Neural cell (in vitro differentiated cells): ENCODE measurements at places on chromosomes 1 and 21. TPM values are rescaled to one million over a fixed set of nuclear protein-coding genes. Genes with fewer than 3 reads are reported as not detected.

Gene KRTAP12-2
- not detected in 2 replicates for polyA plus RNA-seq

Gene PRKAA2
- polyA plus RNA-seq, result 18.5 and 20.0 TPM in 2 replicates

Gene CBR3
- polyA plus RNA-seq, result not detected in 2 replicates

Gene TSPAN2
- 28.9 and 34.4 TPM in 2 replicates for polyA plus RNA-seq

Gene KRTAP11-1
- not detected in 2 replicates for polyA plus RNA-seq

Gene OR2T2
- polyA plus RNA-seq, result not detected in 2 replicates

Gene ZSCAN20
- 3.3 and 4.4 TPM in 2 replicates for polyA plus RNA-seq

Gene VCAM1
- polyA plus RNA-seq, result 3.2 and 5.2 TPM in 2 replicates

Gene LCE1E
- not detected in 2 replicates for polyA plus RNA-seq

Gene SLC44A5
- 44.5 and 53.0 TPM in 2 replicates for polyA plus RNA-seq

Gene ETV3L
- not detected in 2 replicates for polyA plus RNA-seq

Gene PBXIP1
- polyA plus RNA-seq, result 5.4 and 6.5 TPM in 2 replicates

Gene INKA2
- polyA plus RNA-seq, result 0.77 and 0.84 TPM in 2 replicates

Gene FNDC5
- polyA plus RNA-seq, result 20.5 and 21.6 TPM in 2 replicates

Gene GBP1
- not detected in 2 replicates for polyA plus RNA-seq

Gene RGS16
- 1.1 and 2.3 TPM in 2 replicates for polyA plus RNA-seq

Gene RGS8
- polyA plus RNA-seq, result 2.9 and 8.3 TPM in 2 replicates

Gene KIRREL1
- 12.9 and 15.7 TPM in 2 replicates for polyA plus RNA-seq

Gene FCRLB
- polyA plus RNA-seq, result 0.45 and 0.70 TPM in 2 replicates

Gene CELA3B
- not detected in 2 replicates for polyA plus RNA-seq

Gene CELA2B
- polyA plus RNA-seq, result not detected in 2 replicates

Gene INSRR
- 2.7 and 3.0 TPM in 2 replicates for polyA plus RNA-seq

Gene ADGRL2
- polyA plus RNA-seq, result 162 and 190 TPM in 2 replicates

Gene CD34
- polyA plus RNA-seq, result not detected in 2 replicates

Gene MANEAL
- polyA plus RNA-seq, result 37.0 and 46.7 TPM in 2 replicates

Gene LCE3D
- polyA plus RNA-seq, result not detected in 2 replicates

Gene TRIM67
- polyA plus RNA-seq, result 8.0 and 8.2 TPM in 2 replicates

Gene ACKR1
- polyA plus RNA-seq, result 3.3 and 3.9 TPM in 2 replicates

Gene TMPRSS3
- polyA plus RNA-seq, result 0.12 TPM in 1 of 2 replicates, not detected in the other

Gene GSTM1
- not detected in 2 replicates for polyA plus RNA-seq

Gene SPATC1L
- polyA plus RNA-seq, result 14.8 and 20.6 TPM in 2 replicates

Gene MAP3K7CL
- not detected in 2 replicates for polyA plus RNA-seq

Gene RPE65
- 0.16 TPM in 1 of 2 replicates, not detected in the other for polyA plus RNA-seq

Gene RAP1GAP
- 9.8 and 13.0 TPM in 2 replicates for polyA plus RNA-seq
